ENCODE measurements at places on chromosomes 4 and X.

DNA sequence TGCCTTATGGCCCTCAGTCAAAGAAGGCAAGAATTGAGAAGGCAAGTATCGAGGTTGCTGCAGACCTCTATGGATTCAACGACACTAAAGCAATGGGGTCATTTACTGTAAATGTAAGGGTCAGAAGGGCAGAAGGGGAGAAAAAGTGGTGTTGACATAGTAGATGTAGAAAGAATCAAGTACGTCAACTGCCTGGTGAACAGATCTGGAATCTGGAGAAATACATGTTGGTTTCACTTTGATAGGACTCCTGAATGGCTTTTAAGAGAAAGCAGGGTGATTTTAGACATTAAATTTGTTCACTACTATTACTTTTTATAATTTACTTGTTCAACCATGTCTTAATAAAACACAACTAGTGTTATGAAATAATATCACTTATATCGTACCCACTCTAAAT lies 81.3 kb upstream of the FSTL5 start:
- no peak for DNase-seq

- no peak for DNase-seq
Measured at GRCh38 chr4:150135134-150135772, 57.0 kb downstream of the DCLK2 start.

GRCh38 chr4:112284166-112284565 lies 1.5 kb downstream of the TIFA start:
- DNase-seq = no peak

- no peak for DNase-seq
Measured at GRCh38 chr4:14387647-14388046, 614.6 kb upstream of the CPEB2 start.

- peak; percentile 2 for DNase-seq
Measured at GRCh38 chr4:47145630-47146029, 114.3 kb downstream of the GABRB1 start.

- DNase-seq = no peak
Measured at GRCh38 chr4:76969495-76969894, 19.9 kb downstream of the SEPTIN11 start.

- DNase-seq = no peak
Measured at GRCh38 chrX:152259150-152259549, 120.8 kb upstream of the MAGEA10 start.

- no peak for DNase-seq
Measured at GRCh38 chrX:130253916-130254315, 14.8 kb downstream of the ZNF280C start.

DNA sequence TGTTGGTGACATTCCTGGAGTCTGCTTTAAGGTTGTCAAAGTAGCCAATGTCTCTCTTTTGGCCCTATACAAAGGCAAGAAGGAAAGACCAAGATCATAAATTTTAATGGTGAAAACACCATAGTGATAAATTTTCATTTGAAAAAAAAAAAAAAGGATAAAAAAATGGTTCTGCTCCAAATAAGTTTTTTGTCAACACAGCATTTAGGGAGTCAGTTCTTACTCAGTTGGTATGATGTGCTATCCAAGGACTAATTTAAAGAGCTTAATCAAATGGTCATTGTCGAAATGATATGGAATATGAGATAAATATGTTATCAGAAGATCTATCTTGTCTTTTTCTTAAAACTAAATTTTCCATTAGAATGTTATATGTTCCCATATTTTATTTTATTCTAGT lies 83.9 kb downstream of the PCDH18 start:
- DNase-seq = no peak

- DNase-seq = peak; percentile 0
Measured at GRCh38 chrX:51336584-51336983, 4.0 kb downstream of the NUDT10 start.

DNA sequence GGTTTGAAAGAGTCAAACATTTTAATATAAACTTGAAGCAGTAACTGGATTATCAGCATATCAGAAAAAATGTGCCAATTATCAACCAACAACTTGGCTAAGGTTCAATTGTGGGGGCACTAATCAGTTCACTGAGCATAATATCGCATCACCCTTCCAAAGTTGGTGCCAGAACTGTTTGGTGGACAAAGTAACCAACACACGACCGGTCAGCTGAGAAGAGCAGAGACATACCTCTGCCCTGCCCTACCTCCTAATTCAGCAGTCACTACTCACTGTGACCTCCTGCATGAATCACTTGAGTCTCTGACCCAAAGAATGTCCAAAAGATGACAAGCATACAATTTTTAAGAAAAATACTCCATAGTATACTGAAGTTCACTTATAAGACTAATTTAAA lies 53.2 kb downstream of the TSPAN5 start:
- no peak for DNase-seq

DNA sequence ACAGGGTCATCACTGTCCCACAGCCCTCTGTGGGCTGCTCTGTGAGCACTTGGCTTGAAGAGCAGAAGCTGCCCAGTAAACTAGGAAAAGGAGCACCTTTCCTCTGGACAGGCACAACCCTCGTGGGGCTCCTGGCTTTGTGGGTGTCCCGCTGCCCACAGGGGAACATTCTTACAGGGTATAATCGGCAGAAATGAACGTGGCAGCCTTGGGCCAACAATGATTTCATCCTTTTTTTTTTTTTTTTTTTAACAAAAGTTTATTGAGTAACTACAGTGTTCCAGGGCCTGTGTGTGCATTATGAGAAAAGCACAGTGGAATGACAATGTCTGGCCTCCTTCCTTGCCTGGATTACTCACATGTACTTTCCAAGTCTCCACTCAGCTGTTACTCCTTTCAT lies 197.2 kb downstream of the PDGFC start:
- DNase-seq = no peak

- no peak for DNase-seq
Measured at GRCh38 chr4:138851391-138852335, 163.9 kb upstream of the NOCT start.

- no peak for DNase-seq
Measured at GRCh38 chr4:186666252-186666651, 57.4 kb downstream of the FAT1 start.

- DNase-seq = no peak
Measured at GRCh38 chr4:185550933-185551332, 15.6 kb upstream of the PDLIM3 start.

GRCh38 chrX:30373479-30373878 lies 64.3 kb upstream of the NR0B1 start:
- DNase-seq = no peak

DNA sequence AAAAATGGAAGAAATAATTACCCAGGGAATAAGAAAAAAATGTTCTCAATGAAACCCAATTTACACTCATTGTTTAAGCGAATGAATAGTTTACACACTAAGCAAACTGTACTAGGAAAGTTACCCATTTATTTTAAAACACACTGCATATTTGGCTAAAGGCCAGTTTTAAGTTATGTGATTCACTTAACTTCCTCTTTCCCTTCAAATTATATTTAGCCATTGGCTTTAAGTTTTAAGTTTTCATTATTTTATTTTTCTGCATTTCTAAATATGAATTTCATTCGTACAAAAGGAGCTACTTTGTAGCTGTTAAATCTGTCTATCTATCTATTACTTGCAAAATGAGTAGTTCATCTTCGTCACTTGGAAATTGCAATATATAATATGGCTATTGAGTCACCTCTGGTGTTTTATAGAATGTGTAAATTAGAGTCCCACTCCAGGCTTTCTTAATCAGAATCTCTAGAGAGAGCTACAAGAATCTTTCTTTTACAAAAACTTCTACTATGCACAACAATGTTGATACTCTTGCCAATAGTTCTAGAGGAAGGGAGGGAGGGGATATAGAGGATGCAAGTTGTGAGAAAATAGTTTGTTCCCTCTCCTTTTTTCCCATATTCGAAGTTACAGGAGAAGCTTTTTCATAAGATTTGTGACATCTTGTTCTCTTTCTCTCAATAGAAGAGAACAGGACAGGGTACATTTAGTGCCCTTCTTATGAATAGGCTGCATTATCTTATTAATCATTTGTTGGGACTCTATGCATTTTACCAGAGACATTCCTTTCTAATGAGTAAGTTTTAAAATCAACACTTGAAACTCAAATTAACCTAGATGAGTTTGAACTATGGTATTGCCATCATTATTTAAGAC lies 41.8 kb downstream of the SULT1B1 start:
- no peak for DNase-seq

DNA sequence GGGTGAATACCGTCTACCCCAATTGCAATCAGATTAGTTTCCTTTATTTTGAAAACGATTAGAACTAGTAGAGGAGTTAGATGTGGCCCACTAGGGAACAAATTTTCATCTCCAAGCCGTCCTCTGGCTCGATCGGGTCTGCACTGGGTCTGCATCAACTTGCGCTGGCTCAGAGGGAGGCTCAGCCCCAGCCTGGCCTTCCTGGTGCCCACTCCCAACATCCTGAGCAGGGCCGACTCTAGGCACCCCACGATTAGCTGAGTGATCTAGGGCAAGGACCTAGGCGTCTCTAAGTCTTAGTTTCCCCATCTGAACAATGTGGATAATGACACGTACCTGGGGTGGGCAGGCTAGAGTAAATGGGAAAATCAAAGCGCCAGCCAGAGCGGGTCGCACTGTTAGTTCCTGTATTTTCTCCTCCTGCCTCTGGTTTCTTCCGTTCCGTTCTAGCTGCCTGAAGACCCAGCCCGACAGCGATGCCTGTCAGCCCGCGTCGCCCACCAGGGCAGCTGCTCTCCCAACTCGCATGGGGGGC lies 7.7 kb upstream of the HAND2 start:
- no peak for DNase-seq

- DNase-seq = peak; percentile 77
Measured at GRCh38 chr4:169619518-169619957, 840 bp upstream of the CLCN3 start.

DNA sequence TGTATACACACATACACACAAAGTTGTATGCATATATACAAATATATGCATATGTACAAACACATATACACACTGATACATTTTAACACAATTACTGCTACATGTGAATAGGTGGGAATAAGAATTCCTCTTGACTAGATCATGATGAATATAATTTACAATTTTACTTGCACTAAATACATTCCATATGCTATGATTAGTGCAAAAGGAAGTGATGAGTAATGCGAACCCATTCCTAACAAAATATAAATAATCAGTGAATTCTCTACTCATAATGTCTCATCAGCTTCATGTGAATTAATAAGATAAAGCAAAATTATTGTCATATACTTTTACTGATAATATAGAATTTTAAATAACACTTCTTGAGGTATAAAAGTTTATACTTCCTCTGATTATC lies 1077.3 kb upstream of the PCDH10 start:
- DNase-seq = no peak

GRCh38 chrX:72409993-72410392 lies 104.3 kb upstream of the CITED1 start:
- no peak for DNase-seq

DNA sequence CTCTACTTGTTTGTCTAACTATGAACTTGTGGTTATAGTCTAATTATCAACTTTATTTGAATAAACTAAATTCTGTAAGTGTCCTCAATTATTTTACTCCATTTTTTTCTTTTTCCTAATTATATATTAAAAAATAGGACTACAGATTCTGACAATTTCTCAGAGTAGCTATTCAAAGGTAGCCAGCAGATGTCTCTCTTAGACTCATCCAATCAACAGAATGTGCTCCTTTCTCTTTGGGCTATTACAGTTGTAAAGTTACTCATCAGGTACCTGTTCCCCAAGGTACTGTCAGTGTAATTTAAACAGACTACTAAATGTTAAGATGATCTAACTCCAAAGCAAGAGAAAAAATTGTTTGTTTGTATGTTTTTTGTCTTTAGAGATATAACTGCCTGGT lies 248.6 kb downstream of the PCDH18 start:
- no peak for DNase-seq

DNA sequence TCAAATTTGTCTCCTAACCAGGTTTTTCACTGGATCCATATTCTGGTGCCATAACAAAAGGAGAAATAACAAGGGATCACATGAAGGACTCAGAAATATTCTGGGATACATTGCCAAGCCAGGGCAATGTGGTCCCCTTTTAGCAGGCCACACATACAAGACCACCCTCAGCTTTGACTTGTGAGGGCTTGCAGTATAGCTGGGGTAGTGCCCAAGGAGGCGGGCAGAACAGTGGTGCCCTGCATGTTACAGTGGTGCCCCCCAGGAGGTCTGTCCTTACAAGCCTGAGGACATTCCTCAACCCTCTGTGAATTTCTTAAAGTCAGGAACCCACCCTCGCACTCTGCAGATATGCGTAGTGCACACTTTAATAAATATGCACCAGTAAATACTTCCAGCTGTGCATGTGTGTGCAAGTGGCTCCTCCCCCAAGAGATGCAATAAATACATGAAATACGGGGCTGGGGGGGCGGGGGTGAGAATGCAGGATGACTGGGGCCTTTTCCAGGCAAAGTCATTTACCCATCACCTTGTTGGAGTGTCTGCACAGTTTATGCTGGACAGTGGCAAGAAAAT lies 34.4 kb upstream of the TBL1X start:
- DNase-seq = no peak

GRCh38 chrX:136261321-136261720 lies 10.1 kb upstream of the MAP7D3 start:
- no peak for DNase-seq

DNA sequence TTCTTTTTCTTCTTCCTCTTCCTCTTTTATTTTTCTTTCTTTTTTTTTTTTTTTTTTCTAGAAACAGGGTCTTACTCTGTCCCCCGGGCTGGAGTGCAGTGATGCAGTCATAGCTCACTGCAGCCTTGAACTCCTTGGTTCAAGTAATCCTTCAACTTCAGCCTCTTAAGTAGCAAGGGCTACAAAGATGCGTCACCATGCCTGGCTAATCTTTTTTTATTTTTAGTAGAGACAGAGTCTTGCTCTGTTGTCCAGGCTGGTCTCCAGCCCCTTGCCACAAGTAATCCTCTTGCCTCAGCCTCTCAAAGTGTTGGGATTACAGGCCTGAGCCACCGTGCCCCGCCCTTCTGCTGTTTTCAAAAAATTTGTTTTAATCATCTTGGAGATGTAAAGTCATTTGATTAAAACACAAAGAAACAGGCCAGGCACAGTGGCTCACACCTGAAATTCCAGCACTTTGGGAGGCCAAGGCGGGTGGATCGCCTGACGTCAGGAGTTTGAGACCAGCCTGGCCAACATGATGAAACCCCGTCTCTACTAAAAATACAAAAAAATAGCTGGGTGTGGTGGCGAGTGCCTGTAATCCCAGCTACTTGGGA lies 28.1 kb downstream of the SYNPO2 start:
- no peak for DNase-seq

DNA sequence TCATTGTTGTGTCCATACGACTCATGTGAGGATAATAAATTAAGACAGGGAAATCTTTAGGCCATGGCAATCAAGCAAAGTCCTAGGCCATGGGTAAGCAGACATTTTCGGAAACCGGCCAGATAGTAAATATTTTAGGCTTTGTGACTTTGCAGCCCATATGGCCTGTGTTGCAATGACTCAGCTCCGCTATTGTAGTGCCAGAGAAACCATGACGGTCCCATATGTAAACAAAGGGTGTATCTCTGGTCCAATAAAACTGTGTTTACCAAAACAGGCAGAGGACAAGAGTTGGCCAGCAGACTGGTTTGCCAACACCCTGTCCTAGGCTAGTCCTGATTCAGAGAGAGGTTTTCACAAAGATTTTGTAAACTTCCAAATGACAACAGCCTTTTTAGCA lies 5.0 kb downstream of the FAM114A1 start:
- DNase-seq = no peak

GRCh38 chr4:98237204-98237603 lies 24.0 kb upstream of the RAP1GDS1 start:
- no peak for DNase-seq

All from erythroblast (primary cell).